ELR (cell line): ENCODE measurements at places on chromosomes 6 and 20.

GRCh38 chr6:1240766-1241318, 71.1 kb upstream of the FOXQ1 start:
- DNase-seq: peak; percentile 49

- no peak for DNase-seq
Measured at GRCh38 chr20:41014561-41015088, 14.0 kb upstream of the TOP1 start.

DNA sequence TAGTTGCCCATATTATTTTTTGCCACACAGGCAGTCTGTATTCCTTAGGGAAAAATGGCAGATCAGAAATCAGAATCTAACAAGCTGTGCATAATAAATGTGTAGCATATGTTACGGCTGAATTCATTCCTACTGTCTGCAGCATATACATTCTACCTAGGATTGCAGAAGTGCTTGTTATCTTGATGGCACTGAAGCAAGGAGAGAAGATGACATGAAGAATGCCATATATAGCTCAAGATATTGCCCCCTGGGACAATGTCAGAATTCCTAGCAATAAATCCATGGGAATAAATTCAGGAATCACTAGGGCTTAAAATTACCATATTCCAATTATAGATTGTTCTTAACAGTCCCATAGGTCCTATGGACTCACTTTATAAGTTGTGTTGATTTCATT, 293.0 kb upstream of the CNR1 start:
- no peak for DNase-seq

DNA sequence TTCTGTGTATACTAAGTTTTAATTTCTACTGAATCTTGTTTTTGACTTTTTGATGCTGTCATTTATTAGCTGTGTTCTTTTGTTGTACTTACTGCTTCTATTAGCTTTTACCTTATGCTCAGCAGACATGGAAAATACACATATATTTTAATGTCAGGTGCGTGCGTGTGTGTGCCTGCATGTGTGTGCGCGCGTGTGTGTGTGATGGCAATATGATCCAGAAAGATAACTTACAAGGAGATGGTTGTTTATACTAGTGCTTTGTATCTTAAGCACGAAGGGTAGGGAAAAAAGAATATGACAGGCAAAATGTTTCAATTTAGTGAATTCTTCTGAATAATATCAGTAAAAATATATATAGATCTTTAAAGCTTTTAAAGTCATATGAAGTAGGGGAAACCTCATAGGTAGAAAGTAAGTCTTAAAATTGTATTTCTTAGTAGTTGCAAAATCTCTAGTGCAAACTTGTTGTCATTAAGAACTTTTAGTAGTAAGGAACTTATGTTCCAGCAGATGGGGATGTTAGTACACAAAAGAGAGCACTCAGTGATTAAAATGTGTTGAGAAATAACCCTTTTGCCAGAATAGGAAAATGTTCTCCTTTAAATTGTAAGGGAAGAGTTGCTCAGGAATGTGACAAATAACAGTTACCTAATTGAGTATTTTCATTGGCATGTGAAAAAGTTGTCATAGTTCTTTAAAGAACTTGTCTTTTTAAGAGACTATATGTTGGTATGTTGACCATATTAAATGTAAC, 13.2 kb downstream of the QKI start:
- peak; percentile 68 for DNase-seq

- DNase-seq: no peak
Measured at GRCh38 chr6:119280668-119281067, 68.9 kb downstream of the MAN1A1 start.

GRCh38 chr20:33825340-33826269, 14.5 kb downstream of the CHMP4B start:
- DNase-seq: no peak
